CD4-positive, alpha-beta T cell treated with Interleukin-17A for 1 hour (primary cell): ENCODE measurements at places on chromosomes 13 and 19.
A peak's percentile ranks its signal among the peaks of the same experiment; 100 is the strongest.

- no peak for DNase-seq
These were observed 1288.9 kb upstream of the SLC10A2 start for GRCh38 chr13:104355041-104355670.

GRCh38 chr13:92768602-92769001 is 458.0 kb upstream of the GPC6 start:
- no peak for DNase-seq

DNA sequence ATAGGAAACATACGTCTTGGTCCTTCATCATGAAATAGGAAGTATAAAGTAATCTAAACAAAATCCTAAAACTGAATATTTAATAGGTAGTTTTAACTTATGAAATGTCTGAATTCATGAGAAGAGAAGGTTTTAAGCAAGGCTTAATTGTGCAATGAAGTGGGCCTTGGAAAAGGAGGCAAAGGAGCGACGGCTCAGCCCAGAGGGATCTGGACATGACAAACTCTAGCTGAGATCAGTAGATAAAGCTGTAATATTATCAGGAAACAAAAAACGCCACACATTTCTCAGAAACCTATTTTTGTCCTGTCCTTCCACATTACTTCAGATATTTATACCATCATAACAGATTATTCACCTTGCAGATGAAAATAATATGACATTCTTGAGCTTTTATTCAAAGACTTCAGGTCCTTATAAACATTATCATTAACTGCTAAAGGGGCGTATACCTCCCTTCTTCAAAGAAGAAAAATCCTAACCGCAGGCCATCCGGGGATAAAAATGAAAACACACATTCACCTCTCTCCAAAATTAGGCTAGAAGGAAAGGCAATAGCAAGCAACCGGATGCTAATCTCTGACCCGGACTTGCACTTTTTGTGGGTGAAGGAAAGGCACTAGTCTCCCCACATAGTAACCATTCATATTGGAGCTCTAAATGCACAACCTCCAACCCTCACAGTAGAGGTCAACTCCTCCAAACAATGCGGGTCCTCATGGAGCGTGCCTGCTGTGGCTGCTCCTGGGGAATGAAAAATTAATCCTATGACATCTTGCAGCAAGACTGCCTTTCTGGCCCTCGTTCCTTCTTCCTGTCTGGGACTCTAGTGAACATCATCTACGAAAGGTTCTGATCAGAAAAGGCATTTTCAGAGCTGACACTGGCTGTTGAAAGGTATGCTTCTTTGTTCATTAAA is 108.8 kb downstream of the TBC1D4 start:
- no peak for DNase-seq

DNA sequence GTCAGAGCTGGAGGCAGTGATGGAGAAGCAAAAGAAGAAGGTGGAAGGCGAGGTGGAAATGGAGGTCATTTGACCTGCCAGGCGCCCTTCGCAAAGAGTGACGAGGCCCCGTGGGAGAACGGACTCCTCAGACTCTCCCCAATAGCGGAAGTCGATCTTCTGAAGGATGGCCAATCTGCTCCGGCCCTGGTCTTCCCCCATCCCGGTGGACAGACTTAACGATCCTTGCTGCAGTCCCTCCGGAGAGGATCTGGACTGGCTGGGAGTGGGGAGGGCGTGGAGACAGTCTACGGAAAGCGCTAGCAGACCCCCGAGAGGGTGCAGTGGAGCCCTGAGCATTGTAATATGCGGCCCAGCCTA is 11.9 kb downstream of the EPS8L1 start:
- no peak for DNase-seq

GRCh38 chr13:32323912-32324311 is 8.6 kb downstream of the BRCA2 start:
- no peak for DNase-seq

- no peak for DNase-seq
These were observed 179.0 kb downstream of the NUFIP1 start for GRCh38 chr13:44810061-44810840.

DNA sequence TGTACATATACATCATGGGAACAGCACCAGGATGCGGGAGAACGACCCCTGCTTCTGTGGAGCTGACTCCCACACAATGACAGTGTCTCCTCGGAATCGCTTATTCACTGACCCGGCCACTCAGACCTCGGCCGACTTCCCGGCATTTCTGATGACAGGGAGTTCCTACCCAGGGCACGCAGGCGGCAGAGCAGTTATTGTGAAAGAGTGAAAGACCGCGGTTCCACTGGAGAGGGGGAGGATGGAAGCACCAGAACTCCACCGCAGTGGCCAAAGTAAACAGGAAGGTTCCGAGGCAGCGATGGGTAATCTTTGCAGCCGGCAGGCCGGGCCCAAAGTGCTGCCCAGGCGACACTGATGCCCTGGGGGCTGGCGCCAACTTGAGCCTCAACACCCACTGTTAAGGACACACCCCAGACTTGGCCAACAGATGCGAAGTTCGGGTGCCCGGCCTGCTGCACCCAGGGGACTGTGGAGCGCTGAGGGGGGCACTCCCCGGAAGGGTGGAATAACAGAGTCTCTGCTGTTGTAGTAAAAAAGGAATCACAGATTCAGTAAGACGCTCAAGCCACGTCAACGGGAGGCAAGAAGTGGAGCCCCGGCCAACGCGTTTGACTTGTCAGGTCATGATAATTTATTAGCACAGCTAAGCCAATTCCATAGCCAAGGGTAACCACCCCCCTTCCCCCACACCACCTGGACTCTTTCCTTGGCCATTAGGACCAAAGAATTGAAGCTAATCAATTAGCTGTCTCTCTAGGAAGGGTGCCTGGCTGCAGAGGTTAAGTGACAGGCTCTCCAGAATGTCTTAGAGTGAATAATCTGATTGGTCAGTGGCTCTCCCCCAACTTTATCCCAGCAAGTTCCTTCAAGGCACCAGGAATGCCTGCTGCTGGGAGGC is 5.8 kb downstream of the MLLT1 start:
- no peak for DNase-seq

GRCh38 chr19:38319421-38320258 is at the start of gene KCNK6:
KCNK6 (plus strand) TSS chr19:38319845; CDS start chr19:38319951, 106 bp downstream.
- peak; percentile 56 for DNase-seq

- no peak for DNase-seq
These were observed 45.5 kb upstream of the NPAS1 start for GRCh38 chr19:46974181-46974580.

GRCh38 chr13:34967851-34968562 is 25.9 kb downstream of the NBEA start:
- DNase-seq = no peak

DNA sequence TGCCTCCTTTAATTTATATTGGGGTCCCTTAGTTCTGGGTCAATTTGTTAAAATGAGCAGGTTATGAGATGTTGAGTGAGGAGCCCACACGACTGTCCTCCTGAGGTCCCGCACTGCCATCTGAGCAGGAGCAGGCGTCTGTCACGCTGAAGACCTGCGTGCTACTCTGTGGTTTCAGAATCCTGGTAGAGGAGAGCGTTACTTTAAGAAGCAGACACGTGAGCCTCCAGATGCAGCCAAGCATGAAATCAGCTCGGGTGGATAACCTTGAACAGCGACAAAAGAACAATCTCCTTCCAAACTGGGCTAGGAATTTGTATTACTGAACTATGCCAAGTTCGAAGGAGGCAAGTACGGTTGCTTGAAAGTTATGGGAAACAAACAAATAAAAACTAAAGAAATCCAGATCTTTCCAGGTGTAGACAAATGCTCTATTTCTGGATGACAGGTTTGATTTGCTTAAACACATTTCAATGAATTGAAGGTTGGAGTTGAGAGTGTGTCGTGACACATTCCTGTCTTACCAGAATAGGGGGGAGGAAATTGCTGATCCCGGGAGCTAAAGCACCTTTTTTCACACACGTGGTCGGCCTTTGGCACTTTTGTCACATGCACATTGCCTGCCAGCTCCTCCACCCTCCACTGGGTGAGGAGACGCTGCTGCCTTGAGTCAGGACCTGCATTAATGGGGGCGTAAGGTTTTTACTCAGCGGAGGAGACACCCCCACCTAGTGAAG is 945.5 kb upstream of the SLC10A2 start:
- DNase-seq = no peak

- DNase-seq = no peak
These were observed 35.5 kb downstream of the PCDH8 start for GRCh38 chr13:52812941-52813340.

- DNase-seq = peak; percentile 28
These were observed 7.0 kb upstream of the MYDGF start for GRCh38 chr19:4676955-4677731.

GRCh38 chr19:48419158-48419920 is 25.9 kb downstream of the GRIN2D start:
- DNase-seq = peak; percentile 85

GRCh38 chr13:21579754-21580316 is 24.1 kb downstream of the MICU2 start:
- DNase-seq = peak; percentile 52

GRCh38 chr19:35518313-35518712 is 4.9 kb upstream of the DMKN start:
- no peak for DNase-seq

- no peak for DNase-seq
These were observed 164.6 kb downstream of the KLF5 start for GRCh38 chr13:73223372-73223781.

GRCh38 chr19:42249149-42249750 is 5.7 kb downstream of the ERF start:
- DNase-seq = peak; percentile 18

GRCh38 chr13:74773248-74773647 is 639.0 kb upstream of the KLF12 start:
- no peak for DNase-seq

GRCh38 chr13:71156550-71156949 is 710.5 kb downstream of the DACH1 start:
- no peak for DNase-seq

DNA sequence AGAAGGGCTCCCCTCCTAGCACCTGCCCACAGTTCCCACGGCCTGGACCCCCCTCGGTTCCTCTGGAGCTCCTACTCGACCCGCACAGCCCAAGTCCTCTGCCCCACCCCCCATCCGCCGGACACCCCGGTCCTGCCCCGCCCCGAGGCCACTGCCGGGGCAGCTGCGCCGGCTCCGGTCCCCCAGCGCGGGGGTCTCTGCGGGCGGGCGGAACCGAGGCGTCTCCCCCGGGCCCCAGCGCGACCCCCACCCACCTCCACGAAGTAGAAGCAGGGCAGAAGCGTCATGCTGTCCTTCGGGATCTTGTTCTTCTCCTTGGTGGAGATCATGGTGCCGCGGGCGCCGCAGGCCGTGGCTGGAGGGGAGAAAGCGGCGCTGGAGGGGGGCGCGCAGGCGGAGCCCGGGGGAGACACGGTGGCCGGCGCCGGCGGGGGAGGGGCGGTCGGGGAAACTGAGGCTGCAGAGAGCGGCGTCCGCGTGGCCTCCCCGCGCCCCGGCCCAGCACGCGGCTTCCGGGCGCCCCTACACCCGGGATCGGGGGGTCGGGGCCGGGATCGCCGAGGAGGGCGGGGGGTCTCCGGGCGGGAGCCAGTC is 427 bp downstream of the PLPPR3 start:
- DNase-seq = no peak

- no peak for DNase-seq
These were observed 13.3 kb downstream of the TTYH1 start for GRCh38 chr19:54428323-54429175.

GRCh38 chr13:25463496-25463895 is 91.7 kb downstream of the ATP8A2 start:
- no peak for DNase-seq

DNA sequence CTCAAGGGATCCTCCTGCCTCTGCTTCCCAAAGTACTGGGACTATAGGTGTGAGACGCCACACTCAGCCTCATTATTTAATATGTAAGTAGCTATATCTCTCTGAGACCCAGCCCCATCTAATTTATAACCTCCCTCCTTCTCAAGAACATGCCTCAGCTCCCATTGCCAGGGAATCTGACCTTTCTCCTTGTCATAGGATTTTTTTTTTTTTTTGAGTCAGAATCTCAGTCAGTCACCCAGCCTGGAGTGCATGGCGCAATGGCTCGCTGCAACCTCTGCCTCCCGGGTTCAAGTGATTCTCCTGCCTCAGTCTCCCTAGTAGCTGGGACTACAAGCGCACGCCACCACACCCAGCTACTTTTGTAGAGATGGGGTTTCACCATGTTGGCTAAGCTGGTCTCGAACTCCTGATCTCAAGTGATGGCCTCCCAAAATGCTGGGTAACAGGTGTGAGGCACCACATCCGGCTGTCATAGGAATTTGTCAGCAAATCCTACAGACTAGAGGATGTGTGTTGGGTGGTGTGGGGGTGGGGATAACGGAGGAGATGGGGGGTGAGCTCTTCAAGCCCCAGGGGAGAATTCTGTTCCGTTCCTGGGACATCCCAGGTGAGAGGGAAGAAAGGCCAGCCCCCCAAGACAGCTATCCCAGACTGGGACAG is 5.1 kb upstream of the EPS8L1 start:
- DNase-seq = no peak

DNA sequence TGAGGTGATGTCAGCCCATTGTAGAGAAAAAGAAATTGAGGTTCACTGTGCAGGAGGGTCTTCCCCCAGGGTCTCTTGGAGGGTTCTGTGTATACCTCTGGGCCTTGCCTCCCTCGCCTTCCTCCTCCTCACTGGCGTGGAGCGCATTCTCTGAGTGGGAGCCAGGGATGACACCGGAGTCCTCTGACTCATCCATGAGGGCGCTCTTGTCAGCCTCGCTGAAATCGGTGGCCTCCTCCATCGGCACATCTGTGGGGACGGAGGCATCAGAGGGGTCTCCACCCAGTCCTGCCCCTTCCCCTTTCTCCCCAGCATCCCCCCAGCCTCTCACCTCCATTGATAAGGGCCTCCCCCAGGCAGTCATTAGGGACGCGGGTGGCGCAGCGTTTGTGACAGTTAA is 16.2 kb downstream of the PRKD2 start:
- no peak for DNase-seq

- peak; percentile 49 for DNase-seq
These were observed 61.2 kb upstream of the WDFY2 start for GRCh38 chr13:51523082-51523518.

GRCh38 chr19:29480507-29480906 is 45.3 kb upstream of the VSTM2B start:
- no peak for DNase-seq

- DNase-seq = peak; percentile 33
These were observed 284.9 kb downstream of the KLF12 start for GRCh38 chr13:73849292-73849691.

DNA sequence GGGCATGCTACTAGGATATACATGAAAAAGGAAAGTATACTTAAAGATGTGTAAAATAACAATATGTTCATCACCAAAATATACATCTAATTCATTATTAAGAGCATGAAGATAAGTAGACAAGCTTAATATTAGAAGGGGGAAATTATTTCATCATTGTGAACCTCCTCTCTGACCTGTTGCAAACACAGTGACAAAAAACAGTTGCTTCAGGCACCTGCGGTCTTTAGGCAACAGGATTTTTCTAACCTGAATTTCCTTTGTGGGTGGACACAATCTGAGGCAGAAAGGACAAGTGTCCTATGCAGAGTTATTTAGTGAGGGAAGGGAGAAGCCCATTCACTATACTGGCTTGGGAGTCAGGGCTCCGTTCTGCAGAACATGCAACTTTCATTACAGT is 6.3 kb downstream of the FREM2 start:
- no peak for DNase-seq

GRCh38 chr19:4474514-4475022 is 2.5 kb downstream of the HDGFL2 start:
- no peak for DNase-seq

GRCh38 chr13:87302931-87303330 is 368.2 kb upstream of the SLITRK5 start:
- no peak for DNase-seq

GRCh38 chr13:84126671-84127171 is 244.4 kb upstream of the SLITRK1 start:
- peak; percentile 32 for DNase-seq
